ENCODE measurements at places on chromosomes 5 and 9.

- no peak for DNase-seq
Observed at GRCh38 chr5:17219469-17219868, 2.0 kb downstream of the BASP1 start.

GRCh38 chr5:119360905-119361593, 5.2 kb downstream of the TNFAIP8 start:
- no peak for DNase-seq

GRCh38 chr9:104861397-104861796, 66.6 kb downstream of the ABCA1 start:
- no peak for DNase-seq

DNA sequence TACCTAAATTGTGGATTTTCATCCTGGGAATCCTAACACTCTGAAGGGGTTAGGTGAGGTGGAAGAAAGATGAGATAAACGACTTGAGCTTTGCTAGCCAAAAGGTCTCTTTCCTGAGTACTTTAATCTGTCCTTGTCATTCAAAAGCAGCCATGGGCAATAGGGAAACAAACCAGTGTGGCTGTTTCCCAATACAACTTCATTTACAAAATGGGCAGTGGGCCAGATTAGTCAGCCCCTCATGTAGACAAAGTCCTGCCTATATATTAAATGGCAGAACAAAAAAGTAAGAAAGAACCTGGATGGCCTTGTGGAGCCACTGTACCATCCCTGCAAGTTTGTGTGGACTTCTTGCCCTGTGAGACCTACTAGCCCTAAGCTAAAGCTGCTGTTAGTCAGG, 51.0 kb upstream of the NFIL3 start:
- no peak for DNase-seq

- DNase-seq: no peak
Observed at GRCh38 chr9:5917888-5918287, 27.2 kb downstream of the MLANA start.

DNA sequence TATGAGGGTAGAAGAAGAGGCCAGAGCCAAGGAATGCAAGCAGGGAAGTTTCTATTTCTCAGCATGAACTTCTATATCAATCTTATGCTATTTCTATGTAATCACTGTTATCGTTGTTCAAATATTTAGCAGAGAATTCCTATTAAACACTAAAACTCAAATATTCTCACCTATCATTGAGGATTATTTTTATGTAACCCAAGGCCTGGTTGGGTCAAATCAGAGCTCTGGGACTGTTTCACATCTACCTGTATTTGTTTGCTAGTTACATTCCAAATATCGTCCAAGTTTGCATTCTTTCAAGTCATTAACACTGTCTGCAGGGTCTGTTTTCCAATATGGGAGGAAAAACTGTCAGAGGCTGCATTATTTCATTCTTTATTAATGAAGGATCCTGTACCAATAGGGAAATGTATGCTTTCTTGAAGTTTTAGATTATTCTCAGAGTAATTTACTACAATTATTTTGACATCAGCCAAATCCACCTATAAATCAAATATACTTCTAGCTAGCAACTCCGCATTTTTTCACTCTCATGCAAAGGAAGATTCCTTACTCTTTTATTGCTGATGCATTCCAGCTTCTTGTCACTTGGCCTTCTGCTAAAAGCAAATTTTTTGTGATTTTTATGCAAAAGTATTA, 52.2 kb downstream of the LURAP1L start:
- no peak for DNase-seq

- DNase-seq: no peak
Observed at GRCh38 chr5:25544652-25545249, 900.0 kb upstream of the CDH10 start.
